ENCODE measurements at places on chromosomes 5 and 9. TPM values are rescaled to one million over a fixed set of nuclear protein-coding genes. Genes with fewer than 3 reads are reported as not detected.
A peak's percentile ranks its signal among the peaks of the same experiment; 100 is the strongest.

The ZBTB26 gene
- 2.4 TPM for polyA plus RNA-seq

The IL31RA gene
- polyA plus RNA-seq: 0.13 TPM

The UNC13B gene
- polyA plus RNA-seq: 25.8 TPM

The SMIM33 gene
- 0.17 TPM for polyA plus RNA-seq

The INSL6 gene
- polyA plus RNA-seq: not detected

The SLC4A9 gene
- polyA plus RNA-seq: 0.05 TPM

- no peak for DNase-seq
Observed at GRCh38 chr5:44875661-44876605, 67.2 kb downstream of the MRPS30 start.

- no peak for DNase-seq
Observed at GRCh38 chr5:80722916-80723315, 68.1 kb upstream of the DHFR start.

- DNase-seq: no peak
Observed at GRCh38 chr5:74603376-74603775, 37.2 kb downstream of the ENC1 start.

DNA sequence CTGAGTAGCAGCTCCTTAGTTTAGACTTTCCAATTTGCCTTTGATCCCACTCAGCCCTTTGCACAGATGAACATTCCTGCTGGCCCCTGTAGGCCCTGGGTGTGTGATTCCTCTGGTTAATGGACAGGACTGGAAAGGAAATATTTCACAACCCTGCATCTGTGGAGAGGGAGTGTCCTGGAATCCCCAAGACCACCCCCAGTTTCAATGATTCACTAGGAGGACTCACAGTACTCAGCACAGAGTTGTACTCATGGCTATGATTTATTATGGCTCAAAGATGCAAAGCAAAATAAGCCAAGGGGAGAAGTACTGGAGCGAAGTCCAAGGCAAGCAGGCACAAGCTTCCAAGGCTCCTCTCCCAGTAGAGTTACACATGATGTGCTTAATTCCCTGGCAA, 42.4 kb upstream of the TJP2 start:
- peak; percentile 56 for DNase-seq

GRCh38 chr9:96467784-96468183, 17.8 kb downstream of the HABP4 start:
- no peak for DNase-seq

DNA sequence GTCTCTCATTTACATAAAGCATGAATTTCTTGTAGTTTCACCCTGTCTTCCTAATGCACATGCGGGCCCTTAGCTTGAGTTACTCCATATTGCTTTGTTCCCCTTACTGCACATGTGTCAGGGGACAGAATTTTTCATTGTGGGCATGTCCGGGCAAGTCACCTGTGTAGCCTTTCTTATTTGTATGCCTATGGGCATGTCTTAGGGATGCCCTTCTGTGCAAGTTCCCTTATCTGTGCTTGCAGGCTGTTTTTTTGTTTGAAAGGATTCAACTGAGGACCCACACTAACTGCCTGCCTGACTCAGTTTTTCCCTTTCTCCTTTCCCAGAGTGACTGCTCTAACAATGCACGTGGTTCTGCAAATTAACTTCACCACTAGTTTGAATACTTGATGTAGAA, 161.7 kb downstream of the YTHDC2 start:
- no peak for DNase-seq

DNA sequence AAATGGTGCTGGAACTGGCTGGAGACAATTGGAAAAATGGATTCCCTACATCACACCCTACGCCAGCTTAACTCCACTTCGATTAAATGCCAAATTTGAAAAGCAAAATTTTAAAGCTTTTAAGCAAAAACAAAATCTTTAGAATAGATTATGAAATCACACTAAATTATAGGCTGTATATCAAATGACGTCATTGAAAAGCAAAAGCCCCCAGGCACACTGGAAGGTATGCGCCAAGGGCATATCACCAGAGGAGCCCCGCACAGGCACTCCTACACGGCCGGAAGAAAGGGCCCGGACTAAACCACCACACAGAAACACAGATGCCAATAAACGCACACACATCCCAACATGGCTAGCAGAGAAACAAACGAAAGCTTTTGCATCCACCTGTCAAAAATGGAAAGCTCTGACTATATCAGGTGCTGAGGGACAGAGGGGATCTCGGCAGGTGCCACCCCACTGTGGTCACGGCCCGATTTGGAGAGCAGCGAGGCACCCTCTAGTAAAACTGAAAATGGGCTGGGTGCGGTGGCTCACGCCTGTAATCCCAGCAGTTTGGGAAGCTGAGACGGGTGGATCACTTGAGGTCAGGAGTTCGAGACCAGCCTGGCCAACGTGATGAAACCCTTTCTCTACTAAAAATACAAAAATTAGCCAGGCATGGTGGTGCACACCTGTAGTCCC, 17.0 kb upstream of the MXD3 start:
- no peak for DNase-seq

DNA sequence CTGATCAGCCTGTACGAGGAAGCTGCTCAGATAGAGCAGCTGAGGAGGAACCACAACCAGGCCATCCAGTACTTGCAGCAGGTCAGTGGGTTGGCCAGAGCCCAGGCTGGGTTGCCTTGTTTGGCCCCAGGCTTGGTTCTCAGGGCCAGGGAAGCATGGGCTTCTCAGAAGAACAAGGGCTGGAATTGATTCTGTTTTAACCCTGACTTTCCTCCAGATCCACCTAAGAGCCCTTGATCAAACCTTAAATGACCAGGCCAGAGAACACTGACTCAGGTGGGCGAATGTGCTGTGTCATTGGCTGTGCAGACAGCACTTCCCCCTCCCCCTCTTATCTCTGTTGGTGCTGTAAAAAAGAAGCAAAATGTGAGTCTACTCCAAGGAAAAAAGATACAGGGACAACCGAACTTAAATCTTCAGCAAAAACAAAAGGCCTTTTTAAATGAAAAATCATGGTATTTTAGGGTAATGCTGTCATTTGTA, 28.1 kb downstream of the TTC23L start:
- DNase-seq: no peak

Data from lung (tissue), 17 donors.